Left ventricle myocardium inferior (tissue), 1 donor: ENCODE measurements at places on chromosomes 7 and 10.

DNA sequence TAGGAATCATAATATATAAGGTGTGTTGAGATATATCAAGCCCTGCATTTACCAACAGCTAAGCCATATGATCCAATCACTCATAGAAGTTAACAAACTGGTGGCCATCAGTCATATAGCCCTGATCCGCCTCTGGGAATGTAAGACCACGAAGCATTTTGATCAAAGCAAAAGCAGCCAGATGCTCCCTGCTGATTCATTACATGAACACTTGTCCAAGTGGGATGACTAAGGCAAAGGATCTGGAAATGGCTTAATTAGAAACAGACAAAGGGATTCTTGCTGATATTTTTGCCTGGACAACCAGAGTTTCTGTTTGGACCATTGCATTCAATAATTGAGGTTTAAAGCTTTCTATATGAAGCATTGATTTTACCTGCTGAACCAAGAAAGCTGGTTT lies 535.5 kb downstream of the GPAM start:
- DNase-seq, result no peak

DNA sequence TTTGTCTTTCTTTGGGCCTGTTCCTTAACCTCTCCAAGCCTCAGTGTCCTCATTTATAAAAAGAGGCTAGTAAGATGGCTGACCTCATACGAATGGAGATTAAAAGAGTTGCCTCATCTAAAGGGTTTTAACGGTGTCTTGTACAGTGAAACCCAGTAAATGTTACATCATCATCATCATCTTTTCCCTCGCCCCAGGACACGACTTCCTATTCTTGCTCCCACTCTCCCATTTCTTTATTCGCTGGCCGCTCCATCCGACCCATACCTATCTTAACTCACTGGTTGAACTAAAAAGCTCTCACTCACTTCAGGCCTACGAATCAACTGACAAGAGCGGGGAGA lies 554 bp downstream of the FRA10AC1 start:
- no peak for DNase-seq

- no peak for DNase-seq
Measured at GRCh38 chr7:36707898-36708297, 16.4 kb downstream of the AOAH start.

- no peak for DNase-seq
Measured at GRCh38 chr10:18325889-18326531, 185.8 kb downstream of the CACNB2 start.
